NAMALWA (cell line): ENCODE measurements at places on chromosomes 12 and 14.

GRCh38 chr12:31620311-31620710 lies 29.4 kb upstream of the DENND5B start:
- DNase-seq = no peak

- DNase-seq = no peak
Measured at GRCh38 chr12:129550353-129550752, 353.5 kb downstream of the TMEM132D start.

DNA sequence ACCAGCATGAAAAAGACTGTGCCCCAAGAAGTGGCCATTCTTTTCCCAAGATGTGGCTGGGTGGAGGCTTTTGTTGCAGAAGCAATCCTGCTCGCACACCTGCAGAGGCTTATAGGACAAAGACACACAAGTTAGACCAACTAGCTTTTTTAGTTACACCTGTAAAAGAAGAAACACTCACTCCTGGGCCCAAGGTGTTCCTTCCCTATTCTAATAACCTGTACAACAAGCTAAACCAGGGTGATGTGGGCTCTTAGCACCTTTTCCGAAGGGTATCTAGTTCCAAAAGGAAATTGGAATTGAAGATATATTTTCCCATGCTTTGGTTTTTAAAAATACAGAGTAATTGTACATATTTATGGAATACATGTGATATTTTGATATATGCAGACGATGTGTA lies 31.0 kb downstream of the ENTPD5 start:
- no peak for DNase-seq

GRCh38 chr12:122190842-122191668 lies 8.1 kb downstream of the LRRC43 start:
- DNase-seq = peak; percentile 89

DNA sequence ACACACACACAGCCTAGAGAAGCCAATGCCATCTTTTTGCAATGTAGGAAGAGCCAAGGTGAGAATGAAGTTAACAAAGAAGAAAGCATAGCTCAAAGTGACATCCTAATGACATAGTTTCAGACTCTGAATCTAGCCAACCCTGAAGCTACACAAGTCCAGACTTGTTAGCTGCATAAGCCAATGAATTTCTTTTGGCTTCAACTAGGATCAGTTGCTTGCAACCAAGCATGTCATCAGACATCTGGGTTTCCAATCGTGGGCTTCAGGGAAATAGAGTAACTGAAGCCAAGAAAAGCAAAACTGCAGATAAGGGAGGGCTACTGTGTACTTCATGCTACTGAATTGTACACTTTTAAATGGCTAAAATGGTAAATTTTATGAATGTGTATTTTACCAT lies 4.4 kb upstream of the GPHN start:
- DNase-seq = no peak

DNA sequence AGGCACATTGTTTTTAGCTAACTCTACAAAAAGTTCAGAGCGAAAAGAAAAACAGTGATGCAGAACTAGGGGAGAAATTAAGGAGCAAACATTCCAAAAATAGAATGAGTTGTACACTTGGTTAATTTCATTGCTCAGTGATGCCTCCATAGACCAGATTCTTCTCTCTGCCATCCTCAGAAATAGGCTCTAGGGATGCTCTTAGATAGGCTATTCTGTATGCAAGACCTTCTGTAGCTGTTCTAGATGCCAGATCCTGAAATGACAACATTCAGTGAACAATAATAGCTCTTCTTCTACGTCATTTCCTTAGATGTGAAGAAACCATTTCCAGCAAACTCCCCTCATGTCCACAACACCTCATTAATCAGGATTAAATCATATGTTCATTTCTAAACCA lies 466.3 kb downstream of the DIO2 start:
- no peak for DNase-seq

DNA sequence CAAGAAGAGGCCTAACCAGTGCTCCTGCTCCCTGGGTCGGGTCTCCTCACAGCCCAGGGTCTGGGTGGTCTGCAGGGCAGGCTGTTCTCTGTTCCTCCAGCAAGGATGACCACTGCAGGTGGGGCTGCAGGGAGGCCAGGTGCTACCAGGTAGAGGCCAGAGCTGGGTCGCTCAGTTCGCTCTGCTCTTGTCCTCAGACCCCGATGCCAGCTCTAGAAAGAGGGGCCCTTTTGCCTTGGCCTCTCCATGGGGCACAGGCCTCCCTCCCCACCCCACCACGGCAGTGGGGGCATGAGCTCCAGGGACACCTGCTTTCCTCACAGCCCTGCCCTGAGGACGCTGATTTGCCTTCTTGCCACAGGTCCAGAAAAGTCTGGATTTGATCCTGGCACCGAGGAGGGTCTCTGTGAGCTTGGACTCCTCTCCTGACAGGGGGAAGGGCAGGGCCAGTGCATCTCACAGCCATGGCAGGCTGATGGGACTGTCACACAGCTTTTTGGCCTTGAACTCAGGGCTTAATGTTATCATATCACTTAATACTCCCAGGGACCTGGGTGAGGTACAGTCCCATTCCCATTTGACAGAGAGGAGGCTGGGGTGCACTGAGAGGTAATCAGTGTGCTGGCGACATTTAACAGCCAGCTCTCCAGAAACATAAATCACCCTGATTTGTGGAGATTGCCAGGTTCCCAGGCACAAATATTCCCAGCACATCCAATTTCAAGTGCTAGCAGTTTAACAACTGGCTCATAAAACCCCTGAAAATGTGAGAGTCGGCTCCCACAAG lies 273.0 kb upstream of the SFSWAP start:
- no peak for DNase-seq

DNA sequence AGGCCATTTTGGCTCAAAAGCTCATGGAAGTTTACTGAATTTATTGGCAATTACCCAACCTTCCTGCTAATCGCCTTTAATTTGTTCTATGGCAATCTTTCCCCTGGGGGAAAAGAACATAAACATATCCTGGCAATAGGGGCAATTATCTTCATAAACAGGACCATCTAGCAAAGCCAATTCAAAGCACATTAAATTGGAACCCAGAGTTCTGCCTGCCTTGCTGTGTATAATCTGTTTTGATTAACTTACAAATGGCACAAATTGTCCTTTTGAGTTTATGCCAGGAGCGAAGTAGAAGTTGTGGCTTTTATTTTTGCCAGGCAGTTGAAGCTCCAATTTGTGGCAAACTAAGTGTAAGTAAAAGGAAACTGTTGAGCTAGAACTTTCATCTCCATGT lies 68.6 kb downstream of the C12orf50 start:
- no peak for DNase-seq

DNA sequence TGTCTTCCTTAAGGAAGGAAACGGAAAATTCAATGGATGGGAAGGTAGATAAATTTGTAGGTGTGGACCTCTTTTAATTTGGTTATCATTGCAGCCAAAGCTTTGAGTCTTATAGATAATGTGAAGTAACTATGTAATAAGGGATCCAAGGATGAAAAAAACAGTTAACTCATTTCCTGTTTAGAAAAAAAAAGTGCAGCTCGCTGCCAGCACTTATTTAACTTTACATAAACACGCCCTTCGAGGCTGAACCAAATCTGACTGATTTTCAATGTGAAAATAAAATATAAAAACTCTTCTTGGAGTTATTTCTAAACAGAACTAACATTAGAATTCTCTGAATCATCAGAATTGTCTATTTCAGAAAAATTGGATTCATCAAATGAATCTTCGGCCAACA lies 7.0 kb downstream of the NUBPL start:
- no peak for DNase-seq

DNA sequence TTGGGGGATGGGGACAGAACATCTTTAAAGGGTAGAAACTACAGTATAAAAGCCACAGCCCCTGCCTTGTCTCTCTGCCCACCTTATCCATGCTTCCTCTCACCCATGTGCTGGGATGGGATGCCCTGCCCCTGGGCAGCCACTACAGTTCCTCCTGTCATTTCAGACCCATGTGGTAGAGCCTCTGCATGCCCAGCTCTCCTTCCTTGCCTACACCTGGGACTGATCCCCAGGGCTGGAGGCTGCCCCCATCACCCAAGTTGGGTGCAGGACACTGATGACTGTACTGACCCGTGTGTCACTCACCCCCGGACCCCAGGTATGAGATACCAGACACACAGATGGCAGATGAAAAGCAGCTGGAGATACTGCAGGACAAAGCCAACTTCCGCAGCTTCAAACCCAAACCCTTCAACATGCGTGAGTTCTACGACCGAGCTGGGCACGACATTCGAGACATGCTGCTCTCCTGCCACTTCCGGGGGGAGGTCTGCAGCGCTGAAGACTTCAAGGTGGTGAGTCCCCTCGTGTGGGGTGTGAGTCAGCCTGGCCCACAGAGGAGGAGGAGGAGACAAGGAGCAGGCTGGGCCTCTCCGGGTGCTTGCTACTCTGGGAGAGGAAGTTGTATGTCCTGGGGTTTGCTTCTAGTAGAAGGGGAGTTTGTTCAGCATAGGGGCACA lies 2.2 kb downstream of the ASIC1 start:
- no peak for DNase-seq

DNA sequence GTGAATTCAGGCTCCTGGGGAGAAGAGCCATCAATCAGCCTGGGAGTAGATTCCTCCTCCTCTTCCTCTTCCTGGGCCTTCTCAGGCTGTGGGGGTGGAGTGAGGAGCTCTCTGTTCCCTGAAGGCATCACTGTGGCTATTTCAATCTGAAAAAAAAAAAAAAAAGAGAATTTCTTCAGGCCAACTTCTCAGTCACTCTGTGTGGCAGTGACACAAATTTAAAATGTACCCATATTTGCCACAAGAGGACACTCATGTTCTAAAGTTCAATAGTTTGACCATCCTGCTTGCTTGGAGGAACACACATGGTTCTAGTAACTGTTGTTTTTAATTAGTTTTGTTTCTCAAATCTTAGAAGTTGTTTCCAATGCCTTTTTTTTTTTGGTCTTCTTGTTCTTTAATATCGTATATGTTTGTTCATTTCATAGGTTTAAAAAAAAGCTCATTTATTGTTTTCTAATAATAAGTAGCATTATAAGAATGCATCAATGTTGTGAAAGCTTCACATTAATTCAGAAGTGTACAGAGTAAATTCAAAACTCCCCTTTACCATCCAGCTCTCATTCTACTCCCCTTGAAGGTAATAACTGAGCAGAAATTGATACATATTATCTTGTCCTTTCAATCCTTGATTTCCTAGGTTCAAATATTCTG lies 23.3 kb upstream of the CCER1 start:
- DNase-seq = peak; percentile 74

GRCh38 chr14:75430116-75430515 lies 2.3 kb downstream of the JDP2 start:
- no peak for DNase-seq

DNA sequence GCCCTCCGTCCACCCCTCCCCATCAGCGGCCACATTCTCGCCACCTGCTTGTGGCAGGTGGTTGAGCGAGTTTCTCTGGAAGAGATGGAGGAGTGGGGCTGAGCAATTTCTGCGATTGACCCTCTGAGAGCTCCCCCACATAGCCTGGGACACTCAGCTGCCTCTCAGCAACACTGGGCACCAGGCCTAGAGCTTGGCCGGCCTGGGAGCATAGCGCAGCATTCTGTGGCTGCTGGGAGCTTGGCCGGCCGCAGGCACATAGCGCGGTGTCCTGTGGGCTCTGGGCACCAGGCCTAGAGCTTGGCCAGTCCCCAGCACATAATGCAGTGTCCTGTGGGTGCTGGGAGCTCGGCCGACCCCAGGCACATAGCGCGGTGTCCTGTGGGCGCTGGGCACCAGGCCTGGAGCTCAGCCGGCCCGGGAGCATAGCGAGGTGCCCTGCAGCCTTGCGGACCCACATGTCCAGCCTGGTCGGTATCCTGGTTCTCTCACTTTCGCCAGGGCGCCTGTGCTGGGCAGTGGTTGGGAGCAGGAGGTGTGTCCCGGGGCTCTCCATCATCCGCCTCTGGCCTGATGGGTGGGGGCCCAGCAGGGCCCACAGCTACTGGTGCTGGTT lies 43.8 kb downstream of the LRCOL1 start:
- no peak for DNase-seq

DNA sequence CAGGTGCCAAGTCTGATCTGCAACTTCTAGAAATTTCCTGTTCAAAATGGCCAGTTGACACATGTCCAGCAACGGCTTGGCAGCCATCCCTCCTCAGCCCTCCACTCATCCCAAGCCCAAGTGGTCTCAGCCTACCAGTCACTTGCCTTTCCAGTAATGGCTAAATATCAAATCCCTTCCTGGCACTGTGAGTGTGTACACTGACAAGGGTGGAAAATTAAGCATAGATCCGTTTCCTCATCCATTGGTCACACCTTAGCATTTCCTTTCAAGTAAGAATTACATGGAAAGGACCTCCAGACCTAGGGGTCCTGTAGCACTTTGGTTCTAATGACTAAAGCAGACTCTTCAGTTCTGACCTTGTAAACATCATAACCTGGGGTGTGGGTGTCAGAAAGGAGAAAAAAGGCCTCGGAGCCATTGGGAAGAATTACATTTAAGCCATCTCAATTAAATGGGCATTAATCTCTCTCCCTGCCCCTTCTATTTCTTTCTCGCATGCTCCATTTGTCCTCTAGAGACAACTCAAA lies 15.4 kb downstream of the LLPH start:
- DNase-seq = no peak

DNA sequence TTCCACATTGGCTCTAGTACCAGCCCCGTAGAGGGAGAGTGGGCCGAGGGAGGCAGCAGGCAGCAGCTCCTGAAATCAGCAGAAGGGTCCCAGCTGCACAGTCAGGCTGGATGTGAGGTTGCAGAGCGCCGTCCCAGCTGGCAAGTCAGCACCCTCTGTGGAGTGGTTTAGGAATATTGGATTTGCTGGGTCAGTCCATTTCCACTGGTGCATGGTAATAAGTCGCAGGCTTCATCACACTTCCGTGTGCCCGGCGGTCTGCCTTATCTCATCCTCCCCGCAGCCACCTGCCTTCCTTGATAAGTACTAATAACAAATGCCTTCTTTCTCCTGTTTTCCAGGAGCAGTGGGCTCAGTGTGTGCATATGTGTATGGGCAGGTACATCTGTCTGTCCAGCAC lies 112.9 kb downstream of the TSPAN9 start:
- no peak for DNase-seq

DNA sequence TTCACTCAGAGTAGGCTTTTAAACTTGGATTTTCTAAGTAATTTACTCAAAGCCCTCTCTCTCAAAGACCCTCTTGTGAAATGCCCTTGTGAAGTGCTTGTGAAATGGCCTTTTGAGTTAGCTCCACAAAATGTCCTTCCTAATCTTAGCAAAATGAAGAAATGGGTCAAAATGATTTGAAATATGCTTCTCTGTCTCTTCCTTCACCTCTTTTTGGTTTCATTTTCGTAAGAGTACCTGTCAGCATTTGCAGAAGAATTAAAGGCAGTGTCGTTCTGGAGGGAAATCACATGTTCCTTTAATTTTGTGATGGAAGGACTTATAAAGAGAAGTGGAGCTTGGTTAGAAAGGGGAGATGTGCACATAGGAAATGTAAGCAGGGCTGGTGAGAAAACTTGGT lies 93.7 kb downstream of the HMGA2 start:
- no peak for DNase-seq

- no peak for DNase-seq
Measured at GRCh38 chr12:113083863-113084435, 27.4 kb downstream of the DTX1 start.

- peak; percentile 52 for DNase-seq
Measured at GRCh38 chr12:57089271-57090245, 644 bp downstream of the NAB2 start.

GRCh38 chr12:44155358-44155757 lies 319.5 kb downstream of the TMEM117 start:
- no peak for DNase-seq

GRCh38 chr14:34059037-34059924 lies 108.4 kb upstream of the EGLN3 start:
- DNase-seq = no peak

- no peak for DNase-seq
Measured at GRCh38 chr14:71181215-71182003, 274.1 kb downstream of the PCNX1 start.

GRCh38 chr12:49619286-49619685 lies 4.1 kb upstream of the PRPF40B start:
- no peak for DNase-seq

- DNase-seq = no peak
Measured at GRCh38 chr12:114799574-114800487, 115.9 kb upstream of the TBX3 start.
